D341Med (cell line): ENCODE measurements at places on chromosomes 2 and 18.

DNA sequence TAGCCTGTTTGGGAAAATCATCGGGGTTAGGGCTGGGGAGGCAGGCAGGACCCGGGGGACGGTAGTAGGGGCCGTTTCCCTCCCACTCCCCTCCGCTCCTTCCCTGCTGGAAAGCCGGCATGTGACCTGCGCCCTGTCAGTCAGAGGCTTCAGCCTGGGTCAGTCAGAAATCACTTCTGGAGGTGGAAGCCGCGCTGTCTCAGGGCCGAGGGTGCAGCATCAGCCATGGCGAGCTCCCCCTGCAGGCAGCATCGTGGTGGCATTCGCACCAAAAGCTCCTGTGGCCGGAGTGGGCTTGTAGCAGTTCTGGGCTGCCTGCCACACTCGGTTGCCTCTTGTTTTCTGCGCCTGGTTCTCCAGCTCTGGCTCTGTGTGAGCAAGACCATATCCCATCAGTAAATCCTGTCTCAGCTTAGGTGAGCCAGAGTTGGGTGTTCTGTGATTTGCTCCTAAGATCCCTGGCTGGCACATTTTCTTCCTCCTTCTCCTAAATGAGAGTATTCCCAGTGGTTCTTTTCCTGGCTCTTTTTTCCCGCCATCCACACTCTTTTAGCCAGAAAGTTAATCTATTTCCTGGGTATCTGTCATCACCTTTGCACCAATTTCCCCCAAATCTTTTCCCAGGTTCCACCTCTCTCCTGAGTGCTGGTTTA, 123.9 kb upstream of the CD302 start:
- DNase-seq = peak; percentile 79

DNA sequence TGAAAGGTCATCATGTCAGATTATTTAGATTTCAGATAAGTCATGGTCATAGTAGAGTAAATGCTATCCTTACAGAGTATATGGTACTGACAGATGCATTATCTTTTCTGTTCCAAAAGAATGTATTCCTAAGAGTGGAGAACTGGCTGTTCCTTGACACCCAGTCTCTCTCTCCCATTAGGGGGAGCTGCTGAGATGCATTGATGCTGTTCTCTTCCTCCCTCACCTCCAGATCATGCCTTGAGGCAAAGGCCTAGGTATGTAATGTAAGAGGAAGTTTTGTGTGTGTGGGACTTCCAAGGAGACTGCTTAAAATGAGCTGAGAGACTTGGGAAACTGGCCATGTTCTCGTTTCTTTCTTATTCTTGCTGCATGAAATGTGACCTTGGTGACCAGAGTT, 979.5 kb upstream of the CELF4 start:
- peak; percentile 65 for DNase-seq

GRCh38 chr2:26316041-26316440, 29.9 kb upstream of the SELENOI start:
- peak; percentile 60 for DNase-seq

DNA sequence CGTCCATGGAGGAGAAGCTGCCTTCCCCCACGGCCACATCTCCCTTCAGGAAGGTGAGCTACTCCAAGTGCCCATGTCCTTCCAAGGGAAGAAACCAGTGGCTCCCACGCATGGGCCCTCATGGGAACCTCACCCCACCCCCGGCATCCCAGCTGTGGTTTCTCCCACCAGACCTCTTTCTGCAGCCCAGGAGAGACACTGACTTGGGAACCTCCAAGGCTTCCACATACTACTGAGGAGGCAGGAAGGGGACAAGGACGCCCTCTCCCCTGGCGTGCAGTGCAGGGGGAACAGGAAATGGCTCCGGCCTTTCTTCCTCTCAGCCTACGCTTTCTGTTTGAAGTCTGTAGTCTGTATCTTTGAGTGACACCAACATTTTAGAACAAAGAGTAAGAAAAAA, 104.5 kb upstream of the EPC2 start:
- DNase-seq = no peak

GRCh38 chr2:2901384-2902345, 476.0 kb downstream of the EIPR1 start:
- DNase-seq = no peak

- DNase-seq = no peak
These were observed 6.6 kb downstream of the KIF1A start for GRCh38 chr2:240813231-240813921.

GRCh38 chr2:207967121-207967520, 58.2 kb downstream of the PLEKHM3 start:
- no peak for DNase-seq
